ENCODE measurements at places on chromosomes 7 and 10.

DNA sequence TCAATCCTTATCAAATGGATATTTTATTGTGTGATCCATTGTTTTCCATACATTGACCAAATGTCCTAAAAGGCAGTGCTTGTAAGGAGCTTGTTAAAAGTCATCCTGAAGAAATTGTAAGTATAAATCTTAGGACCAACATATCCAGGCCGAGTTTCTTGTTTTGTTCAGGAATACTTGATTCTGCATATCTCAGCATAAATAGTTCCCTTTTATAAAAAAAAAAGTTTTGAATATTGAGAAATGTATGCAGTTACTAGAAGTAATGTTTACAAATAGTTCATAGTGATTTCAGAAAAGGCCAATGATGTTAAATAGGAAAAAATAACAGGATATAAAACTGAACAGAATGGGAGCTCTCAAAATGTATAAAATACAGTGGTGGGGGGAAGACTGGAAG, 6.6 kb downstream of the GRID1 start:
- no peak for DNase-seq

- DNase-seq = no peak
These were observed 906 bp downstream of the CDK1 start for GRCh38 chr10:60778971-60779796.

DNA sequence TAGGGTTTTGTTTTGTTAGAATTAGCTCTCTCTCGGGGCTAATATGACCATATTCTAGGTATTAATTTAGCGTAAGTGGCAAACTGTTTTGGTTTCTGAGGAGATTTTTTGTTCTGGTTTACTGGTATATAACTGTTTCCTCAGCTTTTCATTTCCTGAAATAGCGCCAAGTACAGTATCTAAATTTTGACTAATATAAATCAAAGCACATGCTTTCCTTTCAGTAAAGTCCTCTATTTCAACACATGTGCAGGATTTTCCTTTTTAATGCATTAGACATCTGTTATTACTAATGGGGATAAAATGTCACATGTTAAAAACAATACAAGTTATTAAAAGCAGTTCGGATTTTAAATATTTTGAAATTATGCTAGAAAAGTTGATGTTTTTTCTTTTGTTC, 11.3 kb downstream of the FERD3L start:
- no peak for DNase-seq

DNA sequence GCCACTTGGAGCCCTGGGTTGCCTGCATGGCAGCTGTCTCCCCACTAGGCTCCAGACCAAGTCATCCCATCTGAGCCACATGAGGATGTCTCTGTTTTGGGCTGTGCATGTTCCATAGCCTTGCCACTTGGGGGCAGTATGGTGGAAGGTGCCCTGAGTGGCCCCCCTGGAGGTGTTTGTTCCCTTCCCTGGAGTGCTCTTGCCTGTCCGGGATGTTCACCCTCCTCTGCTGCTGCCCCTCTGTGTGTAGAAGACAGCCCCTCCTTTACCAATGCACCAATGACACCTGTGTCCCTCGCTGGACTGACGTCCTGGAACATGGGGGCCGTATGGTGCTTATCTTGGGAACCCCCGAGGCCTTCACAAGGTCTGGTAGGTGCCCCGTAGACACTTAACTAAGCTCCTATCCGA, 100.2 kb downstream of the ACTR3B start:
- no peak for DNase-seq

DNA sequence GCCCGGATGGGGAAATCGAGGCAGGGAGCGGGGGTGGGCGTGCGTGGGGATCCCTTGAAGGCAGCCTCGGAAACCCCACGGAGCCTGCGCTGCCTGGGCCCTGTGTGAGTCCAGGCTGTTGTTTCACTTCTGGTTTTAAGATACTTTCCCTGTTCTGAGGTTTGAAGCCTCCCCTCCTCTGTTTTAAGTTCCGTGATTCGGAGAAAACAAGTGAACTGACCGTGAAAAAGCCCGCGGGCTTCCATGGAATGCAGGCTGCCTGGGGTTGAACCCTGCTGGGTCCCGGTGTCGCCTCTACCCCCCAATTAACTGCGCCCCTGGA, 401 bp downstream of the LRRC27 start:
- DNase-seq = no peak

DNA sequence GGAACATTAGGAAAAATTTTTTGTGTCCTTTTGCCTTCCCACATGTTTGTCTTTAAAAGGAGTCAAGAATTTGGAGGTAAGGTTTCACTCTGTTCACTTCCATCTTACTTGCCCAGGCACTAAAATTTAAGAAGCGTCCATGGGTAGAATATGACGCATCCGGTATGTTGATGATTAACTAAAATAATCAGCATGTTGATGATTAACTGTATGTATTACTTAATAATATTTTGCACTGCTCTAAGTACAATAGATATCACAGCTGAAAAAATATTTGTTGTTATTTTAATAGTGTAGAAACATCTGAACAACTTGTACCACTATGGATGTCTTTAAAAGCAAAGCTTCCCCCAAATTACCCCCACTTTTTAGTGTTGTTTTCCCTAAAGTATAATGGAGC, 11.5 kb downstream of the ANKRD22 start:
- no peak for DNase-seq

DNA sequence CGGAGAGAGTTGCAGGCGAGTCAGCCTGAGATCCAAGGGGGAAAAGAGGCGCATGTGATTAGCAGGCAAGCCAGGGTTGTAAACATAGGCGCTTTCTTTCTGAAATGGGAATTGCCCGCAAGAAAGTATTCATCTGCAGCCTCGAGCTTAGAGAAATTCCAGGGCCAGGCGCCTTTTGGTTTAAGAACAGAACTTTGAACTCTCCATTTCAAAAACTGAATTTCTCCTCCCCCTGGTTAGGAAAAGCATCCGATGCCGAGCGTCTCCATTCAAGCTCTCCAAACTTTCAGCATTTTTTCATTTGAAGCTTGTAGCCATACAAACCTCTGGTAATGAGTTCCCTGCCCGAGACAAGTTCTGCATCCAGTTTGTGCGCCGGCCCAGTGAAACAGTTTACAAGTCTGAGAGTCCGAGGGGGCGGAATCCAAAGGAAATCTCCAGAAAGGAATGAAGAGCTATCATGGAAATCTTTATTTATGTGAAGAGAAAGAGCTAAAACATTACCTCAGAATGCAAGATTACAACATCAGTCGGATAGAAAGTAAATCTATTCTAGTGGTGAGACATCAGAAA, 69.9 kb downstream of the FAM204A start:
- no peak for DNase-seq

DNA sequence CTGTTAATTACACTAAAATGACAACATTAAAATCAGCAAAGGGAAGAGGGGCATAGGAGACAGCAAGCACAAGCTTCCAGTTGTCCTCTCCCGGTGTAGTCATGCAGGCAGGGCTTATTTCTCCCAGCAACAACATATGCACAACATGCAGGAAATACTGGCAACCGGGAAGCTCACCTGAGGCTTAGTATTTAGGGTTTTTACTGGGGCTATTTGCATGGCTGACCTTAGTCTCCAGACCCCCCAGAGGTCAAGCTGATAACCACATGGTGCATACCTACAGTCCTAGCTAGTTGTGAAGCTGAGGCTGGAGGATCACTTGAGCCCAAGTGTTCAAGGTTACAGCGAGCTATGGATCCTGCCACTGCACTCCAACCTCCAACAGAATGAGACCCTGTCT, 12.8 kb upstream of the JMJD1C start:
- DNase-seq = no peak

GRCh38 chr10:102411341-102412255, 7.0 kb downstream of the PSD start:
- no peak for DNase-seq

DNA sequence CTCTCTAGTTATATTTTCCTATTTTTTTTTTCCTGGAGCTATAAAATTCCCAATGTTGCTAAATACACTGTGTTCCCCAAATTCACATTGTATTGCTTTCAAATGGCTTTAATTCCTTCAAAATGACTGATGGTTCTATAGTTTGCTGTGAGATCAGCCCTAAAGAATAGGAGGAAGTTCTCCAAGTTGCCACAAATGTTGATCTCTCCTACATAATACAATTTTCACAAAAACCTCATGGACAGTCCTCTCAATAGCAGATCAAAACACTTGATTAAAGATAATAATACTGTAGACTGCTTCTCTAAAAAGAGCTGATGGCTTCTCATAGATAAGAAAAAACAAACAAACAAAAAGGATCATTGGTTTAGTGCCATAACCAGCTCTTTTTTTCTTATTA, 97.8 kb upstream of the CAV2 start:
- DNase-seq = no peak

GRCh38 chr7:40303996-40304395, 169.2 kb downstream of the SUGCT start:
- no peak for DNase-seq

DNA sequence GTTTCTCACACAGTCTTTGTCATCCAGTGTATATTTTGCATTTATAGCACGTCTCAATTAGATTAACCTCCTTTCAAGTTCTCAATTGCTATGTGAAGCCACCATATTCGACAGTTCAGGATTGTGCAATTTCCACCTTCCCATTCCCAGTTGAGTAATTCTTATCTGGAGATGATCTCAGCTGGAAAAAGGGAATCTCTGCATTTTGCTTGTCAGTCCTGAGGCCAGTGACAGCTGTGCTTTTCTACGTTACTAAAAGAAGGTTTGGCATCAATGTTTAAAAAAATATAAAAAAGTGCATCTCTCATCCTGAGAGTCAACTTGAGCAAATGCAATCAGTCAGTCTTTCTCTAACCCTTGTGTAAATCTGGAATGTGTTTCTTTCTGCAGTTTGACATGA, 247.7 kb downstream of the PRKG1 start:
- DNase-seq = no peak

- DNase-seq = no peak
These were observed 115.4 kb downstream of the ARID5B start for GRCh38 chr10:62016623-62017490.

DNA sequence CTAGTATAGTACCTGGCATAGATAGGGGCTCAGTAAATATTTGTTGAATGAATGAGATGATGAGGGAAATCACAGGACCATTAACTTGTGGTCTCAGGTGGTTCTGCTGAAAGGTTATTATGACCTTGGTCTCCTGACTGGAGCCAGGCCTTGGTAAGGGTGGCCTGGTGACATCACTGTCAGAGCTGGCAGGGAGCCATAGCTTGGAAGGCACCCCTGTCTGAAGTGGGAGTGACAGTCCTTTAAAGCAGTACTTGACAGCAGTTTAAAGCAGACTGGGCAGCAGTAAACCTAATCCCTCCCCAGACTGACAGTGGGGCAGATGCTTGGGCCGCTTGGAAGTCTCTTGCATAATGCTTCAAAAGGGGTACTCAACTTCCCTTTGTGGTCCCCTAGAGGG, 13.4 kb downstream of the DPCD start:
- DNase-seq = no peak

- DNase-seq = peak; percentile 16
These were observed 459 bp downstream of the CYCS start for GRCh38 chr7:25124465-25125136.

- no peak for DNase-seq
These were observed 11.5 kb downstream of the TPK1 start for GRCh38 chr7:144824360-144824759.

DNA sequence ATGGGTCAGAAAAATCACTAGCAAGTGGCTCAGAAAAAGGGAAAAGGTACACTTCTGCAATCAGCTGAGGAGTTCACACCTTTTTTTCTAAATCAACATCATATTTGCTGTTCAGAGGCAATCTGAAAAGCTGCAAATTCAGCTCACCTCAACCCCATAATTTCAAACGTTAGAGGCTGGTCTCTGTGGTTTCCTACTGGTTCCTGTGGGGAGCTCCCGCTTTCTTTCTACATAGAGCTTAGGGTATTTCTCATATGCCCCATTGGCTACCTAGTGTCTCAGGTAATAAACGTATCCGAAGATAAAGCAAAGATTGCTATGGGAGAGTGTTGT, 5.2 kb upstream of the ZNF22 start:
- no peak for DNase-seq

- DNase-seq = no peak
These were observed 75.1 kb upstream of the PTPRZ1 start for GRCh38 chr7:121797657-121798452.

DNA sequence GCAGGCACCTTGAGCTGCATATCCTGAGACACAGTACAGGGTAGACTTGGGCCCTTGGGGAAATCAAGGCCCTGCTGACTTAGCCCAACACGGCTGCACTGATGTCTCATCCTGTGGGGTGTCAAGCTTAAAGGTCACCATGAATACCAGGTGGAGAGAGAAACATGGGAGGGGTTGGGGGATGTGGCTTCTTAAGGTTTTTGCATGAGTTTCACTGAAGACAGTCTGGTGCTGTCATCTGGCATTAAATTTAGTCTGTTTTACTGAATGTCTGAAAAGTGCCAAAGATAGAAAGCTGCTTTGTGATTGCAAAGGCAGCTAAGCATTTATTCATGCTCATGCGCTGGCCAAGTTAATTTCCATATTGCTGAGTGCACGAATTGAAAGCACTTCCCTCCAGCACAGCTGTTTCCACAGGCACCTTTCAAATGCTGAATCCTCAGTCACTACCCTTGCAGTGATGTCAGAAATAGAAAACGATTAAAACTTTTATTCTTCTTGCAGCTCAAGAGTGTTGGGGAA, 102.1 kb downstream of the OSBPL3 start:
- peak; percentile 16 for DNase-seq

GRCh38 chr7:30838008-30838407, 66.8 kb downstream of the MINDY4 start:
- DNase-seq = no peak

GRCh38 chr7:96303686-96304443, 18.0 kb downstream of the SLC25A13 start:
- DNase-seq = no peak

GRCh38 chr7:107597953-107598352, 17.9 kb downstream of the BCAP29 start:
- no peak for DNase-seq

DNA sequence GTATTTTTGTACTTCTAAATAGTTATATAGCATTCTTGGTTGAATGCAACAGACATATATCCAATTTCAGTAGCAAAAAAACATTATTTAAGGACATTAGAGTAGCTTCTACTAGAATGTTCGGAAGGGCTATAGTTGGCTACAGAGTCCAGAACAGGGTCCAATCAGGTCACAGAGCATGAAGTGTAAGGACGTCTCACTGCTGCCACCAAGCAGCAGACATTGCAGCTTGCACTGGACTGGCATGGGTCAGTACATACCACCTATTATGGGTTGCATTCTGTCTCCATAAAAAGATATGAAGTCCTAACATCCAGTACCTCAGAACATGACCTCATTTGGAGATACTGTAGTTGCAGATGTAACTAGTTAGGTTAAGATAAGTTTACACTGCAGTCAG, 87.3 kb downstream of the LHFPL3 start:
- DNase-seq = no peak

All from activated T-helper 2 cell treated with anti-CD3 and anti-CD28 coated beads, Interferon-gamma antibody, Interleukin-2, Interleukin-4, amounts not matched to agents 10 μg/mL and 5 μg/mL and 100 μg/mL, durations not matched to agents 14 hours and 24 hours and 36 hours (primary cell).